ENCODE measurements at places on chromosomes 13 and 19.

DNA sequence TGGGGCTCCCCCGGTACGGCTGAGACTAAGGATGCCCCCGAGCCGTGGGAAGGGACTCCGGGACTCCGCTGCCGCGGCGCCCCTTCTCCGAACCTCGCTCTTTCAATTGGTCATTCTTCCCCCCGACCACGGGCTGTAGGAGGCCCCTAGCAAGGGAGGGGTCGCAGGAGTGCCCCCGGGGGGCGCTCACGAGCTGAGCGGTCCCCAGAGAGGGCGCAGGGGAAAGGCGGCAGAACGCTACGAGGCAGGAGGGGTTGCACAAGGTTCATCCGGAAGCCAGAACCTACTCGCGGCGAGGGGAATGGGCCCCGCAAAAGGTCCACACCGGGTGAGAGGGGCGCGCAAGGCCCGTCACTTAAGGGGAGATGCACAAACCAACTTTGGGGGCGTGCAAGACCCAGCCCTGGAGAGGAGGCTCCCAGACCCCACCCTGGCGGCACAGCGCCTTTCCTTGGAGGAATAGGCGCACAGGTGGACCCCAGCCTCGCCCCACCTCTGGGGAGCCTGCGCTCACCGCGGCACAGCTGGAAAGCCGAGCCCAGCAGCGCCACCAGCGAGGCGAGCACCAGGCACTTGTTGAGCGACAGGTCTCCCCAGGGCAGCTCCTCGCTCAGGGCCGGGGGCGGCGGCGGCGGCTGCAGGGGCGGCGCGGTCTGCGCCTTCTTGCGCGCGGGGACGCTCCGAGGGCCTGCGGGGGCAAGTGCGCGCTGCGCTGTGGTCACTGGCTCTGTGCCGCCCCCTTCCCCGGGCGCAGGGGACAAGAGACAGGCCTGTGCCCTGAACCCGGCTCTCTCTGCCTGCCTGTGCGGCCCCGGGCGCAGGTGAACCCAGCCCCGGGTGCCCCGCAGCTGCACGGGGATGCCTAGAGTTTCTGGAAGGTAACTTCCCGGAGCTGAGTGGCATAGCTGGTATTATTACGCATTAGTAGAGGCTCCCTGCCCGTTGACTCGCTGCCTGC, 2.8 kb downstream of the JSRP1 start:
- DNase-seq = no peak

DNA sequence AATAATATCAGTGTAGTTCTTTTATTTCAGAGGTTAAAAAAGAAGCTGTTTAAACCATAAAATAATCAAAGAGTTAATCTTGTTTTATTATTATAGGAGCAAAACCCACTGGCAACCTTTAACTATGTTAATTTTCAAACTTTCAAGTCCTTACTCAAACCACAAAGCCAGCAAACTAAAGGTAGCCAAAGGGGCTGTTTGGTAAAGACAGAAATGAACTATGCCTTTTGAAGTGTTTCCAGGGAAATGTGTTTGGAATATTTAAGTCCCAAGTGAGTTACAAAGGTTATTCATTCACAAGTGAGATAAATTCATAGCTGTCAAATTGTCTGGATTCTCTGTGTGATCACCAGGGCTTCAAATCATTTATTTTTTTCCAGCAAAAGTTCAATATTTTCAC, 264.7 kb downstream of the MZT1 start:
- DNase-seq = no peak

DNA sequence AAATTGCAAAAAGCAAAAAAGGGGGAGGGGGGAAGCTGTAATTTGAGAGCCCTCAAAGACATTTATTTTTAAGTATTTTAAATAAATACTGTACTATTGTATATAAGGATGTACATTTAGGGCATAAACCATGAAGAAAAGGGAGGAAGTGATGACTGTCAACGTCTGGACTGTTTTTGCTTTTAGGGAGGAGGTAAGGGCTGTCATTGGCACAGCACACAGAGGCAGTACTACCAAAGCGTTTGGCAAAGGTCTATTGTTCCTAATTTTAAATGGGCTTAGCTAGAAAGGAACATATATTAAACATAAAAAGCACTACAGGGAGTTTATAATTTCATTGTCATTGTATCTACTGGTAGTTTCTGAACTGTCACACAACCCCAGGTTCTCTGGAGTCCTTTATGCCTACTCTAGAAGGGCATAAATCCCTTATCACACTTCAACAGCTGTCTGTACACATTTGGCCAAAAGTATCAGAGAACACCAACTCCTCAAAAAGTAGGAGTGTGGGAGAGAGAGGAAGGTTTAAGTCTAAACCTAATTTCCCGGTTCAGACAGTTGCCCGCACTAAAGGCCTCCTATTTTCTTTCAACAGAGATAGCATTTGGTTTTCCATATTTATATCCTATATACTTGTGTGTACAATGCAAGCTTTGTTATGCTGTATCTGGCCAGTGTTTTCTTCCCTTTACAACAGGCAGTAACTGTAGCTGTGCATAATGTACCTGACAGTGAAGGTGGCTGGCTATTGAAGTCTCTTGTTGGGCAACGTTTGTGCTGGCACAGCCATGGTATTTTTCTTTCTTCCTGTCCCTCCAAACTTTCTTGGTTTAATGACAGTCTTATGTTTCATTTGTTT, 406.2 kb downstream of the KLF5 start:
- DNase-seq = no peak

GRCh38 chr13:71661921-71662320, 205.1 kb downstream of the DACH1 start:
- no peak for DNase-seq

DNA sequence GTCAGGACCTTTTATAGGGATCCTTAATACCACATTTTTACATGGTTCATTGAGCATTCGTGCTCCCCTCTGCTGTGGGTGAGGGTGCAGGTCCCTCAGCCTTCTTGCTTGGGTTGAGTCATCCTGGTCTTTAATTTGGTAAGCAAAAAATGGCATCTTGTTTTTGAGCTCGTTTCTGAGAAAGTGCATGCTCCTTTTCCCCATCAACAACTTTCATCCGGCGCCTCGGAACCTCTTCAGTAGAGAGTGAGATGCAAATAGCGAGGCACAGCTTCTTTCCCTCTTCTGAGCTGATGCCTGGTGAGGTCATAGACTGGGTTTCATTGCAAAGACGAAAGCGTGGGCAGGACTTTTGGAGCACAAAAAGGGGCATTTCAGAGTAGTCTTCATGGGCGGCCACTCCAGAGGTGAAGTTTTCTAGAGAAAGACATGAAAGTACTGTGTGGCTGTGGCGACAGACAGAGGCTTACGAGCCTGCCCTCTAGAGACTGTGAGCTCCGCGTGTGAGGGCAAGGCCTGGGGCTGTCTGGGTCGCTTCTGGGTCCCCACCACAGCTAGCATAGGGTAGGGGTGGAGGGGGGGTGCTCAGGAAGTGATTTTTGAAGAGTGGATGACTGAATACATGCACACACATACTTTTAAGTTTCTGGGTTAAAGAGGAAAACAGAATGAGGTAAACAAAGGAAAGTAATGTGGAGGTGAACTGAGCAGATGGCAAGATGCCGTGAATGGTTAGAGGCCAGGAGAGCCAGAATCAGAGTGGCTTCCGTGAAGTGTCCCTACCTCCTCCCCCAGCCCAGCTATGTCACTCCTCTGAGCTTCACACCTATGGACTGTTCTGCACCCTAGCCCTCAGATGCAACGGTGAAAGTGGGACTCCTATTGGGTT, 44.3 kb downstream of the BBC3 start:
- no peak for DNase-seq

DNA sequence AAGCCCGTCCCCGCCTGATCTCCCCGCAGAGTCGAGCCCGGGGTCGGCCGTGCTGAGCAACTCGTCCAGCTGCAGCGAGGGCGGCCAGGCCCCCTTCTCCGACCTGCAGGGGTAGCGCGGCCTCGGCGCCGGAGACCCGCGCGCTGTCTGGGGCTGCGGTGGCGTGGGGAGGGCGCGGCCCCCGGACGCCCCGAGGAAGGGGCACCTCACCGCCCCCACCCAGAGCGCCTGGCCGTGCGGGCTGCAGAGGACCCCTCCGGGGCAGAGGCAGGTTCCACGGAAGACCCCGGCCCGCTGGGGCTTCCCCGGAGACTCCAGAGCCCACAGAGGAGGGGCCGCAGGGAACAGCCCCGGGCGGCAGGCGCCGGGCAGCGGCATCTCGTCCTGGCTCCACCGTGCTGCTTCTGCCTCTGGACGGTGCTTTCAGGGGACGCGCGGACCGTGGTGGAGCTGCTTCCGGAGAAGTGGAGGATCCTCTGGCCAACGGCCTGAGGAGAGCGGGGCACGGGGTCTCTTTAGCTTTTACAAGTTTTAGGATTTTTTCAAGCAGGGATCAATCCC, 8.8 kb upstream of the F7 start:
- no peak for DNase-seq

- DNase-seq = no peak
These were observed 18.9 kb downstream of the PAK4 start for GRCh38 chr19:39144290-39145071.
